NCI-H1436 (cell line): ENCODE measurements at places on chromosomes 7 and 10.

DNA sequence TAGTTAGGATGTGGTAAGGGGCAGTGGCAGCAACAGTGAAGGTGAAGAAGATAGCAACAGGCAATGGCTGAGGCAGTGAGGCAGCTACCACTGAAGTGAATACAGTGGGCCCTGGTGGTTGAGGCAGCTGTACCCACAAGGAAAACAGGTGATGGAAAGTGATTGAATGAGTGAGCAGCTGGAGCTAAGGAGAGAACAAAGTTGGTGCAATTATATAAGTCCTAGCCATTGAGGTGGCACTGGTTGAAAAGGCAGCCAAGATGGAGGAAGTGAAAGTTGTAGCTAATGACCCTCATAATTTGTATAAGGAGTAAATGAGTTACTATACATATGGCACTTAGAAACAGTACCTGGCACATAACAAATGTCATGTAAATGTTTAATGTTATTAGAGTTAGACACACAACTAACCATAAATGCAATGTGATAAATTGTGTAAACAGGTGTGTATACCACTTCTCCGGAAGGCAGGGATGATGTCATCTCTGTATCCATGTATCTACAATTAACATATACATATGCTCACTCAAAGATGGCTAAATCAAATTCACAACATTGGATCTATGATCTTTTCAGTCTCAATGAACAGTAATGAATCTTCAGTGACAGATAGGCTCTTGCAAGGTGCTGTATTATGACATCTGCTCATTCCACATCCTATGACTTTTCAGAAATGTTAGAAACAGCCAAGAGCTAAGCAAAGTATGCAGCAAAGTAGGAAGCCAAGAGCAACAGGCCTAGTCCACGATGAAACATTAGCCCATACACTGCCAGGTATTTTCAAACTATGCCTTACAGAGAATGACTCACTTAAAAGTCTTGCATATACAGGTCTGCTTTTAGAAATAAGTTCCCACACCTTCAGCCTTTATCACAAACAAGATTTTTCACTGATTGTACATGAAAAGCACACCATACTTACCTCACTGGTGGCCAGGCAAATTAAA lies 10.7 kb downstream of the XPNPEP1 start:
- DNase-seq = peak; percentile 20

GRCh38 chr7:85471740-85472139 lies 284.9 kb upstream of the SEMA3D start:
- no peak for DNase-seq

DNA sequence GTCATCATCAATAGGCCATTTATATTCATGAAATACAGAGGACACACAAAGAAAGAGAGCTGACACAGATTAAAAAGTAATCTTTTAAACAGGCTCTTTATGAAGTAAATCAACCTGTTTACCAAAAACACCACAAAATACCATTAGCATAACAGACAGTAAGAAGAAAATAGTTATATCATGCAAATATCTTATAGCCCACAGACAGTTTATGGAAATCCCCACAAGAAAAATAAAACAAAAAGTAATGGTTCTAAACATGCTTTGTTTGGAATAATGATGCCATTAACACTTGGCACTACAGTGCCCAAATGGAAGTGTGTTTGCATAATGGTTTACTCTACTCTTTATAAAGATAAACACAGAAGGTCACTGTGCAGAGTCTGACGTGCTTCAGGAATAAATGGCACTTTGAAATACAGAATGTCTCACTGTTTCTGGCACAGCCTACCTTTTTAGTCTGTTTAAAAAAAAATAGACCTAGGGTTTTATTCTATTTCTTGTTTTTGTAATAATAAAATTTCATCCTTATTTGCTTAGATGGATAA lies 30.1 kb downstream of the SEMA3D start:
- peak; percentile 4 for DNase-seq

GRCh38 chr7:155584763-155585531 lies 38.6 kb upstream of the CNPY1 start:
- no peak for DNase-seq

DNA sequence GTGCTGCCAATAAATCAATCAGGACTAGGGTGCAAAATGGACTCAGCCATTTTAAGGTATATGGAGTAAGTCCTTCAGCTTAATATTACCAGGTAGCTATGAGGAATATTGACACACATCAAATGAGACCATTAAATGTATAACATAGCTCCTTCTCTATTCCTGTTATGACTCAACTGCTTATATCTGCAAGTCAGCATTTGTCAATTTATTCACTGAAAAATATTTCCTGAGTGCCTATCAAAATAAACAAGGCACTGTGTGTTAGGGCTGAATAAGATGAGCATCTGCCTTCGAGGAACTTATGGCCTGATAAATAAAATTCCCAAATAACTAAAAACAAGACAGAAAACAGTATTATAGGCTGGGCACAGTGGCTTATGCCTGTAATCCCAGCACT lies 113.8 kb downstream of the CDK6 start:
- DNase-seq = no peak

GRCh38 chr10:8312781-8313180 lies 258.3 kb downstream of the GATA3 start:
- no peak for DNase-seq

GRCh38 chr7:81674431-81674830 lies 95.4 kb downstream of the HGF start:
- DNase-seq = no peak

- no peak for DNase-seq
These were observed 140.9 kb upstream of the MKLN1 start for GRCh38 chr7:131186816-131187215.

GRCh38 chr10:73865459-73866442 lies 8.6 kb downstream of the CAMK2G start:
- DNase-seq = no peak

- DNase-seq = no peak
These were observed 41.7 kb upstream of the WNT2 start for GRCh38 chr7:117364339-117365080.

- DNase-seq = no peak
These were observed 50.7 kb upstream of the PRKG1 start for GRCh38 chr10:51023636-51024035.

DNA sequence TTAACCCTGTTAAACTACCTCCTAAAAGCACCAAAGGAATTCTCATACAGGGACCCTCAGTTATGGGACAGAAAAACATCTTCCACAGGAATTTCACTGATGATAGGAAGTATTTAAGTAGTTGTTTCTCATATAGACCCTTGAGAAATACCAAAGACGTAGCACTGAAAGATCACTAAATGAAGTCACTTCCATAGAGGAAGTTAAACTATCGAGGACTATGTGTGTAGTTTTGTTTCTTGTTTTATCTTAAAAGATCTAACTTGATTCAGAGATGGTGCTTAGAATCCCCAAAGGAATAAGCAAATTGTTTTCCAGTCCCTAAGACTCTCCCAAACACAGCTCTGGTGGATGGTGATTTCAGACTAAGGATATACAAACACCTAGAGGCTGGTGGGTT lies 94.8 kb upstream of the AFAP1L2 start:
- no peak for DNase-seq

DNA sequence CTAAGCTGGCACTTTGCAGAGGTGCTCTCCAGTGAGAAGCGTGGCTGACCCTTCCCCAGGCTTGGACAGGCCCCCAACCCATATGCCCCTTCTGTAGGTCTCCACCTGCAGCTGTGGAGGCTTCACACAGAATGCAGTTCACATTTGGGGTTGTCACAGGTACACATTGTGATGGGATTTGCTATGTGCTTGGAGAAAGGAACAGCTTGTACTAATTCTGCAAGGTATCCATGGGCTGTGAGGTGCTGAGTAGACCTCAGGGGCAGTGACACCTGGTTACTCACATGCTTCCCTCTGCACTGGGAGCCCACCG lies 188.9 kb downstream of the CXCL12 start:
- no peak for DNase-seq

GRCh38 chr10:109931163-109931562 lies 7.9 kb upstream of the XPNPEP1 start:
- no peak for DNase-seq

DNA sequence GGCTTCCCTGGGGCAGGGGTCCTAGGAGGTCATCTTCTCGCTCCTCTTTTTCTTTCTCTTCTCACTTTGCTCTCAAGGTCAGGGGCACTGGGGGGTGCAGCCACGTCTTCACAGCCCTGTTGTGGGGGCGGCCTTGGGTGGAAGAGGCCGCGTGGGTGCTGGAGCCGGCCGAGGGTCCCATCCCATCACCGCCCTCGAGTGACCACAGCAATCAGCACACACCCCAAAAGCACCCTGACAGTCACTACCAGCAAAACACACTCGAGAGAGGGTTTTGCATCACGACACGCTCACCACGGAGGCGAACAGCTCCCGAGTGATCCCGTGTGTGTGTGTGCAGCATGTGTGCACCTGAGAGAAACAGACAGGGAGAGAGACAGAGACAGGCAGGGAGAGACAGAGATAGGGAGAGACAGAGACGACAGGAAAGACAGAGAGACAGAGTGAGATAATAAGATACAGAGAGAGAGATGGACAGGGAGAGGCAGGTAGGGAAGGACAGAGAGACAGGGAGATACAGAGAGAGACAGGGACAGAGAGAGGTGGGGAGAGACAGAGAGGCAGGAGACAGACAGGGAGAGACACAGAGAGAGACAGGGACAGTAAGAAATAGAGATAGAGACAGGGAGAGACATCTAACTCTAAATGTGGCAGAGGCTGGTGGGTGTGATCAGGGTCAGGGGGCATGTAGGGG lies 100.9 kb downstream of the WDR37 start:
- DNase-seq = no peak

- DNase-seq = no peak
These were observed 16.0 kb downstream of the FAM13C start for GRCh38 chr10:59346321-59346720.

DNA sequence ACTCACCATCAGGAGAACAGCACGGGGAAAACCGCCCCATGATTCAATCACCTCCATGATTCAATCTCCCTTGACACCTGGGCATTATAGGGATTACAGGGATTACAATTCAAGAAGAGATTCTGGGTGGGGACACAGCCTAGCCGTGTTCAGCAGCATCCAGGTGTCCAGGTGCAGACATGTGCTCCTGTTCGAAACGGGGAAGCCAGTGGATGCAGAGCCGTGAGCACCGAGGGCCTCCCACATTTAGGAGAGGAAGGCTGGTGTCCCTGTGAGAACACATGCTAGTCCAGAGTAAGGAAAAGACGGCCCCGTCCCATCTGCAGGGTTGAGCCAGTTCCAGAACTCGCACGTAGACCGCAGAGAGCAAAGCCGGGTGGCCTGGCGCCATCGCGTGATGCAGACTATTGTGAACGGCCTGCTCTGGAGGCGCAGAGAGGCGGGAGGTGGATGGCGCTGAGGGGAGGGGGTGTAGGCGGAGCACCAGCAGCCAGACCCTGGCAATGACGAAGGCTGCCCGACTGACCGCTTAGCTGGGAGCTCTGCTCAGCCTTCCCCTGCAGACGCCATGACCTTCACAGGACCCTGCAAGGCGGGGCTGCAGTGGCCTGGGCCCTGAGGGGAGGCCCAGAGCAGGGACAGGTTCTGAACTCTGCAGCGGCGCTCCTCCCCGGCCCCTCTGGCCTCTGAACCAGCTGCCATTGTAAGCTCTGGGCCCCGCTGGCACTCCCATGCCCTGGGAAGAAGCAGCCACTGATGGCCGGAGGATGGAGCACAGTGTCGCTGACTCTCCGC lies 141.6 kb upstream of the TCERG1L start:
- DNase-seq = no peak

DNA sequence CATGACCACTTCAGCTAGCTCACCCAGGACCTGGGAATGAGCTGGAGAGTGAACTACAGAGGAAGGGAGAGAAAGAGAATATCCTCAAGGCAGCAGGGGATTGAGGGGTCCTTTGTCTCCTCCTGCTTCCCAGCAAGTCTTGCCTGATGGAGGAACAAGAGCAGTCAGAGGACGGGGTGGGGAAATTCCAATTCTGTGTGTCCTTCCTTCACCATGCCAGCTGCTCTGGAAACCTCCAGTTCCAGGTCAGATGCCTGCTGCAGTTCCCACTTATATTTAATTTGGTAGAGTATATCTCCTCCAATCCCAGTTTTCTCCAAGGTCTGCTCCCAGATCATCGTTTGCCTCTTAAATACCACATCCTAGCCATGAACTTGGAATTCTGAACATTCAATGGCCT lies 21.4 kb upstream of the LEP start:
- DNase-seq = no peak

- peak; percentile 48 for DNase-seq
These were observed 186.0 kb downstream of the JAZF1 start for GRCh38 chr7:27994639-27995038.

DNA sequence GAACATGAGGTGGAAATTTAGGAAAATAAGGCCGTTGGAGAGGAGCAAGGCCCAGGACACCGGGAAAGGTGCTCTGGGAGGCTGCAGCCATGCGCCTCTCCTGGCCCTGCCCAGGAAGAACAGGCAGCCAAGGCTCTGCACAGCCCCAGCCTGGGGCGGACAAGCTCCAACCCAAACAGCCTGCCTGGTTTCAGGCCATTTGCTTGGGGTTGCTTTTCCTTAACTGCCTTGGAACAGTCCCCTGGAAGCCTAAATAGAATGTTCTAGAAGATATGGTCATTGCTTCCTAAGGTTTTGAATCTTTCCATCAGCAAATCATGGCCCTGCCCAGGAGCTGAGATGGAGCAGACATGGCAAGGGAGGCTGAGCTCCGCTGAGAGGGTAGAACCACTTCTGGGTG lies 11.0 kb downstream of the VSTM4 start:
- no peak for DNase-seq

GRCh38 chr10:88379575-88379974 lies 203.5 kb downstream of the RNLS start:
- DNase-seq = no peak

DNA sequence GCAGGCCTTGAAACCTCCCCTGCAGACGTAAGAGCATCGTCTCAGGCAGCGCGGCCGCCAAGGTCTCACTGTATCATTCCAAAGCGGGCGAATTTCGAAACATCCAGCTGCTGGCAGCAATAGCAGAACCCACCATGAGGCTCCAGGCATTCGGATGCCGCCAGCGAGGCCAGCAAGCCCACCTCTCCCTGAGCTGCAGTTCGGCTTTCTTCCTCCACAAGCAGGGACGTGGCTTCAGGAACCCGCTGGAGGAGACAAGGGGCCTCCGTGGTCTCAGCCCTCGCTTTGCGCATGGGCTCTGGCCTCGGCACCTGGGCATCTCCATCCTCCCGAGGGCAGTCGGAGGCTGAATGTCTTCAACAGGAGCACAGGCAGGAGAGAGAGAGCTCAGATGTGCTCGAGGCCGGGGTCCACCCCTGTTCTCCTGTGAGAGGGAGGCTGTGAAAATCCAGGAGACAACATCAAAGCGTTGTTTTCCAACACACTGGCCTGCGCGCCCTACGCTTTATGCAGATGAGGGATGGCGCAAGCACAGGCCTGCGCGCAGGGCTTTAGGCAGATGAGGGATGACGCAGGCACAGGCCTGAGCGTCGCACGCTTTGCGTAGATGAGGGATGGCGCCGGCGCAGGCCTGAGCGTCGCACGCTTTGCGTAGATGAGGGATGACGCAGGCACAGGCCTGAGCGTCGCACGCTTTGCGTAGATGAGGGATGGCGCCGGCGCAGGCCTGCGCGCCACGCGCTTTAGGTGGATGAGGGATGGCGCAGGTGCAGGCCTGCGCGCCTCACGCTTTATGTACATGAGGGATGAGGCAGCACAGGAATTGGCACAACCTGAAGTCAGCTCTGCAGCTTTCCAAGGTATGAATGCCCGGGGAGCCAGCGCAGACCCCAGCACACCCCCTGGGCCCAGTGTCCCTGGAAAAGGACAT lies 103.2 kb downstream of the WDR37 start:
- no peak for DNase-seq
